ENCODE measurements at places on chromosomes 5 and 9. TPM values are rescaled to one million over a fixed set of nuclear protein-coding genes. Genes with fewer than 3 reads are reported as not detected.

Gene PCDHGA11
- total RNA-seq, result 3.0 TPM

GRCh38 chr5:150347003-150347402 lies 10.5 kb upstream of the TCOF1 start:
- peaks cover 9% of the 10 kb centered on the region for H3K4me1 ChIP-seq
- no peaks in the 10 kb centered on the region for H3K27me3 ChIP-seq
- no peak overlapping the region for H3K4me3 ChIP-seq
- no peaks in the 10 kb centered on the region for H3K36me3 ChIP-seq

GRCh38 chr9:136119061-136119882 lies 597 bp upstream of the TMEM250 start:
- no peaks in the 10 kb centered on the region for H3K27me3 ChIP-seq
- peak overlapping the region; percentile 94 for H3K27ac ChIP-seq
- peaks cover 57% of the 10 kb centered on the region for H3K4me1 ChIP-seq
- DNase-seq, result no peak

Gene DCTN4
- total RNA-seq, result 59.7 TPM

GRCh38 chr5:156879665-156880285 lies 29.7 kb downstream of the PPP1R2B start:
- no peak for DNase-seq
- H3K27ac ChIP-seq, result no peak overlapping the region
- H3K4me1 ChIP-seq, result no peaks in the 10 kb centered on the region
- no peaks in the 10 kb centered on the region for H3K36me3 ChIP-seq

DNA sequence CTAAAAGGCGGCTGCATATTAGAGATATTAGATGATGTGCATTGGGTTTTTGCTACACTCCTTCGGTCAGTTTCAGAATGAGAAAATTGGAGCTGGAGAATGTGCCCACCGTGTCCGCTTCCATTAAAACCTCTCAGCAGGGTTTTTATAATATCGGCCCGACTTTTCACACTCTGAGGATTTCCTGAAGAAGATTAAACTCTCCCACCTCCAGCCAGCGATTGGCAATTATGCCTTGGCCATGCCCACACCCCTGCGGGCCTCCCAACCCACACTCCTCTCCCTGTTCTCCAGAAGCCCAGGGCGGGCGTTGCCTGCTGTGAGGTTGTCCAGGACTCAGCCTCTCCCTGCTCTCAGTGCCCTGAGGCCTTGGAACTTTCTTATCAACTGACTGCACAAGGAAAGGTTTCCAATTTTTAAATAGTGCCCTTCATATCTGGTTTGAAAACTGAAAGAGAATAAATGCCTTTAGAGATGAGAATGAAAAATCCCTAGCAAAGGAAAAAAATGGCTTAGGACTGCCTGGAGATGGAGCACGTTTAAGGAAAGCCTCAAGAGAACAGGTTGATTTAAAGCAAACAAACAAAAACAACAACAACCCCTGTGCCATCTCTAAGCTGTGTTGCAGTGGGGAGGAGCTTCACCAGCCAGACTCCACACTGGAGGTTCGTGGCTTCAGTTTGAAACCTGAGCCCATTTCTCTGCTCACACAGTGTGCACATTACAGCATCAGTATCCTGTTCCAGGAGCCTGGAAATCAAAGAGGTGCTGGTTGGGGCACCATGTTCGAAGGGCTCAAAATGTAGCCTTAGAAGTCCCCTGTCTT lies 292.9 kb downstream of the NSG2 start:
- DNase-seq, result no peak
- no peaks in the 10 kb centered on the region for H3K4me1 ChIP-seq
- no peaks in the 10 kb centered on the region for H3K27me3 ChIP-seq
- H3K27ac ChIP-seq, result no peak overlapping the region
- H3K4me3 ChIP-seq, result no peak overlapping the region

Gene SLC36A2
- total RNA-seq, result not detected

Gene NIM1K
- 1.7 TPM for total RNA-seq

DNA sequence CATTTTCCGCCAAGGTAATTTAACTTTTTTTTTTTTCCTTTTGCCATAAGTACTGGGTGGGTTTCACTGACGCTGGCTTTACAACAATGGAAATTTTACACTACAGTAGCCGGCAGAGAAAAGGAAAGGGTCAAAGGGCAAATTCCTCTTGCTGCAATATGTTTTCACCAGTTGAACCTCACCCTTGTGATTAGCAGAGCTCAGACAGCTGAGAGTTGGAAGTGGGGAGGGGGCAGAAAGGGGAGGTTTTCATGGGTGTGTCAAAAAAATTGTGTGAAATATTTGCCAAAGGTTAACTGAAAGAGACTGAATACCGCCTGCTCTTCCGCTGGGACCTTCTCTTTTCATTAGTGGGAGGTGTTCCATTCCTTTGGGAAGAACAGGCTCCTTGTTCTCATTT lies 296.9 kb downstream of the ADAMTS6 start:
- no peak overlapping the region for H3K4me3 ChIP-seq
- H3K4me1 ChIP-seq, result no peaks in the 10 kb centered on the region
- H3K27ac ChIP-seq, result no peak overlapping the region
- no peak for DNase-seq

DNA sequence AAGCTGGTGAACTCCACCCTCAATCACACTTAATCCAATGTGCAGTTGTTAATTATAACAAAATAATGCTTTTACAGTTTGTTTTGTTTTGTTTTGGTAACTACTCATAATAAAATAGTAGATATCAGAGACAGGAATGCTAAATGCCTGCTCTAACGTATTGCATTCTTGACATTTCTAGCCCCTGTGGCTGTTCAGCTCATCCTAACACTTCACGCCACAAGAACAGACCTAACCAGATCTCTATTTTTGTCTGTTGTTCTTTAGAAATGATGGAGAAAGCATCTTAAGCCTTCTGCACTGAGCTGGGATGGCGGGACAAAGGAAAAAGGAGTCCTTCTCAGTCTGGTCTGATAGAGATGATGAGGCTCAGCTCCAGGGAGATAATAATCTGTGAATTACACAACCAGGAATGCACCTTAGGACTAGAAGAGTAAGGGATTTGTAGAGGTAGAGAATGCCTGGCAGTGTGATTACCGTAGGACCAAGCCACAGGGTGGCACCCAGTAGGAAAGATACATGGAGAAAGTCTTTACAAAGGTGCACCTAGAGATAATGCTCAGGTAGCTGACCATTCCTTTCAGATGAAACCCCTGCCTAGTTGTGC lies 628.8 kb downstream of the PDE4D start:
- no peak overlapping the region for H3K4me3 ChIP-seq
- peaks cover 83% of the 10 kb centered on the region for H3K4me1 ChIP-seq
- H3K36me3 ChIP-seq, result no peaks in the 10 kb centered on the region
- no peaks in the 10 kb centered on the region for H3K27me3 ChIP-seq
- no peak for DNase-seq
- peak overlapping the region; percentile 71 for H3K27ac ChIP-seq

Gene ADGRD2
- not detected for total RNA-seq

DNA sequence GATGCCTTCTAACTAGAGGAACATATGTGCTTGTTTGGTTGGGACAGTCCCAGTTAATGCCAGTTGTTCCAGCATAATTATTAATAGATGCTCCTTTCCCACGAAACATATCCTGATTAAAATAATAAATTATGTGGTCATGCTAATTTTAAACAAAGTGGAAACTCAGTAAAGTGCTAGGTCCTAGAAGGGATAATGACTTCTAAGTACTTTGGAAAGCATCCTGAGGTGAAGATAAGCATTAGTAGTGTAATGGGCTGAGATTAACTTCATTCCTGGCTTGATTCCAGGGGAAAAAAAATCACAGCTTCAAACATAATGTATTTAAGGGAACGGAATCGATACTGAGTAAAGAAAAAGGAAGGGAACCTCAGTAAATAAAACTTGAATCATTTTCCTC lies 213.7 kb upstream of the SNX2 start:
- no peak overlapping the region for H3K27ac ChIP-seq
- no peak overlapping the region for H3K4me3 ChIP-seq
- H3K36me3 ChIP-seq, result no peaks in the 10 kb centered on the region
- no peaks in the 10 kb centered on the region for H3K4me1 ChIP-seq

GRCh38 chr9:128724744-128725211 lies 851 bp upstream of the ZDHHC12 start:
- H3K27ac ChIP-seq, result peak overlapping the region; percentile 80
- no peaks in the 10 kb centered on the region for H3K27me3 ChIP-seq
- H3K4me3 ChIP-seq, result peak overlapping the region; percentile 65

Gene PAX5
- total RNA-seq, result not detected

GRCh38 chr9:79962836-79963235 lies 391.1 kb downstream of the TLE4 start:
- no peaks in the 10 kb centered on the region for H3K4me1 ChIP-seq
- no peak for DNase-seq
- no peak overlapping the region for H3K4me3 ChIP-seq

- H3K4me3 ChIP-seq, result no peak overlapping the region
- no peak for DNase-seq
- peak overlapping the region; percentile 44 for H3K27ac ChIP-seq
- H3K4me1 ChIP-seq, result peaks cover 19% of the 10 kb centered on the region
- H3K27me3 ChIP-seq, result no peaks in the 10 kb centered on the region
- H3K36me3 ChIP-seq, result no peaks in the 10 kb centered on the region
Measured at GRCh38 chr5:127976525-127976924, 107.0 kb upstream of the SLC12A2 start.

DNA sequence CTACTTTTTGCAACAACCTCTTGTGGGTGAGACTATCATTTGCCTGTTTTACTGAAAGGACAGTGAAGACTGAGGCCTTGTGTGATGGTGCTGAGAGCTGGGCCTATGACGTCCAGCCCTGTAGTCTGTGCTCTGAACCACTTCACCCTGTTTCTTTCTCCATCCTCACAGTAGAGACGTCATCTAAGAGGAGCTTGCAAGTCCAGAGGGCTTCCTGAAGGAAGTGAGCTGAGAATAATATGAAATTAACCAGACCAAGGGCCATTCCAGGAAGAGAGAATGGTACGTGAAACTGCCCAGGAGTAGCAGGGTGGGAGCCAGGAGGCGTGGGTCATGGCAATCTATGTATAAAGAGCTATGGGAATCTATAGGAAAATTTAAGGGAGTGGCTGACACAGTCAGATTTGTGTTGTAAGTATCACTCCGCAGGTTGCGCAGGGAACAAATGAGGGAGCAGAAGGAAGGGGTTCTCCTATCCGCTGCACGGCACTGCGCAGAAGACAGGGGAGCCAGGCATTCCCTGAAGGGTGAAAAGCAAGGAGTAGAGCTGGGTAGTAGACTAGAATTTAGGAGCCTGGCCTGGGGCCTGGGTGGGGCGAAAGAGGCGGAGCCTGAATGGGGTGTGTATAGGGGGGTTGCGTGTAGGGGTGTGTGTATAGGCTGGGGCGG lies 596 bp upstream of the FGFR4 start:
- H3K36me3 ChIP-seq, result no peaks in the 10 kb centered on the region
- DNase-seq, result no peak
- H3K4me1 ChIP-seq, result peaks cover 23% of the 10 kb centered on the region

Gene BTNL8
- 0.34 TPM for total RNA-seq

Gene FOXD1
- total RNA-seq, result 23.4 TPM

DNA sequence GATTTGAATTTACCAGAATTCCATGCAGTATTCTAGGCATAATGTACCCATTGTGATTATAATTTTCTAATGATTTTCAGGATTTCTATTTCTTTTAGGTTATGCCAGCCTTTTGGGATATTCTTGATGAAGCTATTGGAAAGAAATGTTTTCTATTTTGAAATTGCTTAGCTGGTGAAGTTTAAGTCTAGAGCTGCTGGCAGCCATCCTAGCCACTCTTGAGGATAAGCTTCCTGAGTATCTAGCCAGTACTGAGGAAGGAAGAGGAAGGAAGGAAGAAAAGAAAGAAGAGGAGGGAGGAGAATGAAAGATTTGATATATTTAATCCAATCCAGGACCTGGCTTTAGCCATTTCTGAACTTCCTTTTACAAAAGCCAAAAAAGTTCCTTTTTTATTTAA lies 142.1 kb upstream of the DAB2 start:
- no peaks in the 10 kb centered on the region for H3K4me1 ChIP-seq
- DNase-seq, result no peak
- H3K4me3 ChIP-seq, result no peak overlapping the region
- H3K27me3 ChIP-seq, result no peaks in the 10 kb centered on the region
- H3K36me3 ChIP-seq, result no peaks in the 10 kb centered on the region
- no peak overlapping the region for H3K27ac ChIP-seq

Gene SPINK5
- total RNA-seq, result 0.06 TPM

DNA sequence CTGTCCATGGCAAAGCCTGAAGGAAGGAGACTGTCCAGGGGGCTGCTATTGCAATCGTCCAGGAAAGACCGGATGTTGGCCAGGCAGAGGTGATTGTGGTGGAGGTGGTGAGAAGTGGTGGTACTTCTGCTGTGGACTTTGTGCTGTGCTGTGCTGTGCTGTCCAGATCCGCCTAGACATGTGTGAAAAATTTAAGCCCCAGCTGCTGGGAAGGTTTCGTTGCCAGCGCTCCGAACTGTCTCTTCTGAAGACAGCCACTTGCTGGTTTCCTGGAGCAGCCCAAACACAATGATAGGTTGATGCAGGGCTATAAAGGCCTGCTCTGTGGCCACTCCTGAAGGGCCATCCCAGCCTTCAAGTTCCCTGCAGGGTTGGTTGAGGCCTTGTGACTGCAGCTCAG lies 223.0 kb upstream of the MPDZ start:
- no peaks in the 10 kb centered on the region for H3K36me3 ChIP-seq
- H3K27ac ChIP-seq, result no peak overlapping the region
- no peak for DNase-seq
- no peaks in the 10 kb centered on the region for H3K4me1 ChIP-seq

DNA sequence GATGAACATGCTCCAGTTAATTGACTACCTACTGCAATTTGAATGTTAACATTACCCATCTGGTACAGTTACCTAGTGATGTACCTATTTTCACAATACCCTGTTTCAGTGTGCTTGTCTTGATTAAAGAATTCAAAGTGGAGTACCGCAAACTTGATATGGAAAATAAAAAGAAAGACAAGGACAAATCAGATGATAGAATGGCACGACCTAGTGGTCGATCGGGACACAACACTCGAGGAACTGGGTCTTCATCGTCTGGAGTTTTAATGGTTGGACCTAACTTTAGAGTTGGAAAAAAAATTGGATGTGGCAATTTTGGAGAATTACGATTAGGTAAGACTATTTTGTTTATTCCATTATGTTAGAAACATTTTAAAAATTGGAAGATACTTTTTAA lies 33.5 kb downstream of the CSNK1G3 start:
- no peak overlapping the region for H3K27ac ChIP-seq
- no peaks in the 10 kb centered on the region for H3K27me3 ChIP-seq

DNA sequence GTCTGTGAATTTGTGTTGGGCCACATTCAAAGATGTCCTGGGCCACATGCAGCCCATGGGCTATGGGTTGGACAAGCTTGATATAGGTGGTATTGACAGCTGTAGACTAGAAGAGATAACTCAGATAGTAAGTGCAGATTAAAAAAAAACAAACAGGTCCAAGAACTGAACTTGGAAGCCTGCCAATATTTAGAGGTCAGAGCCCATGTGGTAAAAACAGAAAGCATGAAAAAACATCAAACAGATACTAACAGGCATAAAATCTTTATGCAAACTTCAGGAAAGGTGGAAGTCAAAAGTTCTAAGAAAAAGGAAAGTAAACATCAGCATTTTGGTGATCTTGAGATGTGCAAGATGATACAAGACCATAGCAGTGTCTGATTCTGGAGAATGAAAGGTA lies 155.1 kb upstream of the NR4A3 start:
- H3K27ac ChIP-seq, result no peak overlapping the region
- H3K36me3 ChIP-seq, result no peaks in the 10 kb centered on the region
- H3K4me3 ChIP-seq, result no peak overlapping the region

- H3K27me3 ChIP-seq, result no peaks in the 10 kb centered on the region
- no peak overlapping the region for H3K27ac ChIP-seq
- H3K4me1 ChIP-seq, result peaks cover 4% of the 10 kb centered on the region
- no peak for DNase-seq
- no peaks in the 10 kb centered on the region for H3K36me3 ChIP-seq
- no peak overlapping the region for H3K4me3 ChIP-seq
Measured at GRCh38 chr5:117833691-117834090, 1154.7 kb downstream of the DTWD2 start.

- no peak overlapping the region for H3K4me3 ChIP-seq
- no peaks in the 10 kb centered on the region for H3K4me1 ChIP-seq
- peaks cover 6% of the 10 kb centered on the region for H3K27me3 ChIP-seq
- H3K27ac ChIP-seq, result no peak overlapping the region
Measured at GRCh38 chr5:169549453-169550100, 34.0 kb upstream of the SPDL1 start.

Gene BARX1
- not detected for total RNA-seq
